ENCODE measurements at places on chromosomes 3 and 15.

- DNase-seq, result no peak
These were observed 474.9 kb upstream of the GOLIM4 start for GRCh38 chr3:168570404-168571155.

DNA sequence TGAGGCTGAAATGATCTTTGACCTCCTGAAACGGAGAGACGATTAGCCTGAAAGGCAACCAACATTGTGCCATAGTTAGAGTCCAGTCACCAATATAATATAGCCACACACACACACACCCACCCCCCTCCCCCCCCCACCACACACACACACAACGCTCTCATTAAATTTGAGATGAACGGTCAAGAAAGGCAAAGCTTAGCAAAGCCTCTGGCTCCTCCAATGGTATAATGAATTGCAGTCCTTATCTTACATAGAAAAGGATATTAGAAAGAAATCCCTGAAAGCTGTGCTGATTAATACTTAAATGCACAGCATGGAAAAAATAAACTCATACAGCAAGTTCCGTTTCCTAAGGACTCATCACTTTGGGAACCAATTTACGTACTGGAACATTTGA lies 876 bp upstream of the ZNF385D start:
- DNase-seq, result no peak

- no peak for DNase-seq
These were observed 60.6 kb upstream of the ARNT2 start for GRCh38 chr15:80343554-80343992.

GRCh38 chr3:54712539-54712938 lies 215.3 kb downstream of the LRTM1 start:
- DNase-seq, result no peak

DNA sequence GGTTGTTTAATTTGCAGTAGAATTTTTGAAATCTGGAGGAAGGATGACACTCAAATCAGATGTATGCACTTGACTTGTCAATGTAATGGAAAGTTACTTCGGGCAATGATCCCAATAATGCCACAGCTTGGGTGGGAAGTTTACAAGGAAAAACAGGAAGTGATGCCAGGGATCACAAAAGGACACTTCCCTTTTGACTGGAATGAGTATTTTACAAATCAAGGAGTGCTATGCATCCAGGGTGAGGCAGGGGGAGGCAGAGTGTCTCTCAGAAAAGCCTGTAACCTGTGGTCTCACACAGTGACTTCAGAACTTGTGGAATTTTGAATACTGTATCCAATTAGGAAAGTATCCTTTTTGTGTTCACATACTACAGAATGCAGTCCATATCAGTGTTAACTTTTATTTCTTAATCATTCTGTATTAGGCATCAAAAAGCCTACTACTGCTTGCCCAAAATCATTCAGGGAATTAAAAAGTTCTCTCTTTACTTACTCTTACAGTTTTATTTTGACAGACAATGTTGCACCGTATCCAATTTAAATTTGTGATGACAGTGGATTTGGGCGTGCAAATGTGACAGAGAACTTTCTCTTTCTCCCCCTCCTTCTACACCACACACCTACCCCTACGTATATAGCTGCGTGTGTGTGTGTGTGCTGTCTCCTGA lies 445.1 kb downstream of the MECOM start:
- no peak for DNase-seq

DNA sequence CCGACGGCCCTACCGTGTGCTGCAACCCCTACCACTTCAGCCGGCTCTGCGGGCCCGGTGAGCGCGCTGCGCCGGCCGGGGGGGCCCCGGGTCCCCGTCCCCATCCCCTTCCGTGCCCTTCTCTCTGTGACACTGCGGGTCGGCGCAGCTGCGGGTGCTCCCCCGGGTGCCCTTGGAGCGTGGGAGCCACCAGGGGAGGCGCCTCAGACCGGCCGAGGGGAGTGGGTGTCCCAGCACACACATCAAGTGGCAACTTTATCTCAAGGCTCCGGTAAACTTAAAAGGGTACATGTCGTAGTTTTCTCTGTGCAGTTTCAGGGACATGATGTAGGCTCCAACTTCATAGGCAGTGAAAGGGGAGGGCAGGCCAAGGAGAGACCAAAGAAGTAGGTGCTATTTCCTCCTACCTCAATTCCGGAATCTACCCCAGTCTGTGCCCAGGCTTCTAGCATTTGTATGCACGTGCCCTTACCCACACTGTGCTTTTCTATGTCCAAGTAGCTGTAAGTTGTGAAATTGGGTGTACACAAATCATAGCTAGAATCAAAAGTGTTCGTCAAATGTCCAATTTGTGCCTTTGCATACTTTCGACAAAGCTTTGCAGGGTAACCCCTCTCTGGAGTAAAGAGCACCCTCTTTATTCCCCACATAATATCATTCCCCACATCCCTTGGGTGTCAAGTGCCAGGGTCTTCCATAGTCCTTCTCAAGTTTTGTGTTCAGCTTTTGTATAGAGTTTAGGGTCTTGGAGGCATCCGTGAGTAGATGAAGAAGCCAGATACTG lies 2.2 kb downstream of the SMAD6 start:
- DNase-seq, result no peak

DNA sequence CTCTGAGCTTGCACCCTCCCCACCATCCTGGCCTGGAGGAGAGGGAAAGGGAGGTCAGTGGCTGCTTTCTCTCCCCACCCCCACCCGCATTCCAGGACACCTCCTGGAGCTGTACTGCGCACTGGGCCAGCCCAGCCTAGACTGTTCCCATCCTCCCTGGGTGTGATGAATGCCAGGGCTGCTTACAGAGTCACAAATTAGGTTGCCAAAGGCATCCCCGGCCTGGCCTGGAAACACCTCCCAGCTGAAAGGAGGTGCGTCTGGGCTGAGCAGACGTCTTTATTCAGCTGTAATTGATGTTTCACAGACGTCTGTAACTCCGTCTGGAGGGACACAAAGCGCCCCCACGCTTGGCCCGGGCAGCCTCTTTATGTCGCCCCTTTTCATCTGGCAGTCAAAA lies 47.6 kb downstream of the RHCG start:
- no peak for DNase-seq
